ENCODE measurements at places on chromosomes 12 and 14. TPM values are rescaled to one million over a fixed set of nuclear protein-coding genes. Genes with fewer than 3 reads are reported as not detected.

Gene OR6C2
- total RNA-seq: not detected

Gene CCDC196
- total RNA-seq: not detected

Gene TAS2R30
- total RNA-seq: 0.49 TPM

Gene SLC10A1
- not detected for total RNA-seq

Gene KRT6A
- not detected for total RNA-seq

Gene TAS2R13
- total RNA-seq: not detected

Gene TSPAN19
- not detected for total RNA-seq

Gene NTN4
- 71.1 TPM for total RNA-seq

Gene LHX5
- total RNA-seq: not detected

Gene SMCO2
- not detected for total RNA-seq

Gene NAV3
- total RNA-seq: 29.2 TPM

Gene CHD8
- 40.3 TPM for total RNA-seq

Gene CHGA
- not detected for total RNA-seq

Gene OR4K14
- total RNA-seq: not detected

Gene ARHGAP5
- total RNA-seq: 26.9 TPM

Gene PIWIL1
- not detected for total RNA-seq

Gene LMNTD1
- not detected for total RNA-seq

Gene DYNLL1
- total RNA-seq: 292 TPM

Gene AQP6
- not detected for total RNA-seq

Gene FAM186B
- 0.54 TPM for total RNA-seq

Gene DBX2
- total RNA-seq: not detected

Gene OR6C74
- total RNA-seq: not detected

Gene KRT72
- not detected for total RNA-seq

Gene SAV1
- 20.6 TPM for total RNA-seq

Gene IFNG
- not detected for total RNA-seq

Gene ATL1
- total RNA-seq: 0.81 TPM

Gene WNT1
- total RNA-seq: not detected

Gene HRK
- not detected for total RNA-seq

Gene POTEG
- total RNA-seq: not detected

Gene OR6C75
- total RNA-seq: not detected

Gene FAR2
- total RNA-seq: 3.2 TPM

Gene CISTR
- not detected for total RNA-seq

Gene GLIPR1
- total RNA-seq: 42.2 TPM

Gene PRPF39
- total RNA-seq: 16.7 TPM

Gene TMEM179
- total RNA-seq: not detected

Gene IL22
- not detected for total RNA-seq

Gene PPM1H
- 1.1 TPM for total RNA-seq

Gene MANSC4
- not detected for total RNA-seq

Gene TEX52
- not detected for total RNA-seq

Gene BIN2
- not detected for total RNA-seq

Gene HSPB8
- 27.7 TPM for total RNA-seq

Gene TAS2R8
- not detected for total RNA-seq

Gene EML1
- total RNA-seq: 17.5 TPM

Gene MMP17
- total RNA-seq: 31.8 TPM

Gene LBHD2
- total RNA-seq: not detected

Gene OR4M1
- not detected for total RNA-seq

Gene DHRS2
- total RNA-seq: 5.5 TPM
